ENCODE measurements at places on chromosomes 2 and 18. TPM values are rescaled to one million over a fixed set of nuclear protein-coding genes. Genes with fewer than 3 reads are reported as not detected.

GRCh38 chr2:72916743-72917137, 579 bp upstream of the EMX1 start:
- DNase-seq, result no peak

DNA sequence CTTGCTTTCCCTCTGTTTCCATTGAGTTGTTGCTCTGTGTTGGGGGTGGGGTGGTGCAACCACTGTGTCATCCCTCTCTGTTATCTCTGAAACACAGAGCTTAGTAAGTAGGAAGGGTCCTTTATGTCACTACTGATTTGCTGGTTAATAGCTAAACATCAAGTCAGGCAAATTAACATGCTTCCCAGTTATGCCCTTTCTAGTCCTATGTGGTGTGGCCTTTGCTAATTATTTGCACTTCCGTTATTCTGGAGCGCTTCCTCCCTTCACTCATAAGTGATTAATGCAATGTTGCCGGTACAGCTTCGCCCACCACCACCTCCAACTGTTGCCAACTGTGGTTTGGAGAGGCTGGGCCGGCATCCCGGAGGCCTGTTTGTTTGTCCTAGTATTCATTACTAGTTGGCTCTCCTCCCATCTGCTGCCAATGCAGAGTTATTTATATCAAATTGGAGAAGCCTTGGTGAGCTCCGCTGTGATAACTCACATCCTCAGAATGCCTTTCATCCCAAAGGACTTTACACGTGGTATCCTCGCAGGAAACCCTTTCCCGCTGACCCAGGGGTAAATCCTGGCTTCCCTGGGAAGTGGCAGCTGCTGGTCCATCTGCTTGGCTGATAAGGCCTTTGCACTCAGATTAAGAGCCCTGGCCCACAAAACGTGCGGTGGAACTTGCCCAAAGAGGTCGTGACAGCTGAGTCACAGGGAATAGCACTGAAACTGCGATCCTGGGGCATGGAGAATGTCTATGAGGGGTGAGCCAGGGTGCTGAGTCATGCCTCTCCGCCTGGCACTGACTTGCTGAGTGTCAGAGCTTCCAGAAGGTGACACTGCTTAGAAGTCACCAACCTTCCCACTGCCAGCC, 72.0 kb upstream of the ZCCHC2 start:
- DNase-seq, result no peak

- DNase-seq, result no peak
Observed at GRCh38 chr2:191234376-191234775, 10.8 kb upstream of the MYO1B start.

DNA sequence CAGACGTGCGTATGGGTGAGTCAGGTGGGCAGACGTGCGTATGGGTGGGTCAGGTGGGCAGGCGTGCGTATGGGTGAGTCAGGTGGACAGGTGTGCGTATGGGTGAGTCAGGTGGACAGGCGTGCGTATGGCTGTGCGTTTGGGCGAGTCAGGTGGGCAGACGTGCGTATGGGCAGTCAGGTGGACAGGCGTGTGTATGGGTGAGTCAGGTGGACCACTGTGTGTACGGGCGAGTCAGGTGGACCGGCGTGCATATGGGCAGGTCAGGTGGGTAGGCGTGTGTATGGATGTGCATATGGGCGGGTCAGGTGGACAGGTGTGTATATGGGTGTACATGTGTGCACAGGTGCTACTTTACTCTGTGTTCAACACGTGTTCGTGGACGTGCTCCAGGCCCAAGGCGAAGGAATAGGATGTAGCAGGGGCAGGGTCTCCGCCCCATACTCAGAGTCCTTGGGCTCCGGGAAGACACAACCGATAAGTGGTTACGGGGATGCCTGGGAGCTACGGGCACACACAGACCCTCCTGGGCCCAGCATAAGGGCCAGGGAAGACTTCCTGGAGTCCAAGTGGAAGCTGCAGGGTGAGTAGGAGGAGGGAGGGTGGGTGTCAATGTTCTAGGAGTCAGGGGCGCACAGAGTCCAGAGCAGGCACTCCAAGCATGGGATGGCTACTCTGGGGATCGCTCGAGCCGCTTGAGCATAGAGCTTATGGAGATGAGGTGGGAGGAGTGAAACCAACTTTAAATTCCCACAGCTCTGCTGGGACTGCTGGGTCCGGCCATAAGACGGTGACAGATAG, 27.1 kb upstream of the KLF11 start:
- no peak for DNase-seq

- no peak for DNase-seq
Observed at GRCh38 chr2:207311316-207312005, 145.7 kb upstream of the KLF7 start.

DNA sequence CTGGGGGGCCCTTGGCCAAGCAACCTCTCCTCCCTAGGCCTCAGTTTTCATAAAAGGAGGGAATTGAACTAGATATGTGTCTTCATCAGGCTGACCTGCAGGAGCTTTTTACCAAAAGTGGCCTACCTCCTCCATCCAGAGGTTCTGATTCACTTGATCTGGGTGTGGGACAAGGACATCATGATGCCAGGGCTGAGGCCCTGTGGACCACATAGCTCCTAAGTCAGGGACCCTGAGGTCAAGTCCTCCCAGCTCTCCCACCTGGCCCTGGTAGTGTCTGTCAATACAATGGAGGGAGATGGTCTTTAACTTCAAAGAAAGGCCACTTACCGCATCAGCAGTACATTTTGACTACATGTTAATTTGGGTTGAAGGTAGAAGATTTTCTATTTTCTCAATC, 10.4 kb downstream of the IL1RN start:
- no peak for DNase-seq

DNA sequence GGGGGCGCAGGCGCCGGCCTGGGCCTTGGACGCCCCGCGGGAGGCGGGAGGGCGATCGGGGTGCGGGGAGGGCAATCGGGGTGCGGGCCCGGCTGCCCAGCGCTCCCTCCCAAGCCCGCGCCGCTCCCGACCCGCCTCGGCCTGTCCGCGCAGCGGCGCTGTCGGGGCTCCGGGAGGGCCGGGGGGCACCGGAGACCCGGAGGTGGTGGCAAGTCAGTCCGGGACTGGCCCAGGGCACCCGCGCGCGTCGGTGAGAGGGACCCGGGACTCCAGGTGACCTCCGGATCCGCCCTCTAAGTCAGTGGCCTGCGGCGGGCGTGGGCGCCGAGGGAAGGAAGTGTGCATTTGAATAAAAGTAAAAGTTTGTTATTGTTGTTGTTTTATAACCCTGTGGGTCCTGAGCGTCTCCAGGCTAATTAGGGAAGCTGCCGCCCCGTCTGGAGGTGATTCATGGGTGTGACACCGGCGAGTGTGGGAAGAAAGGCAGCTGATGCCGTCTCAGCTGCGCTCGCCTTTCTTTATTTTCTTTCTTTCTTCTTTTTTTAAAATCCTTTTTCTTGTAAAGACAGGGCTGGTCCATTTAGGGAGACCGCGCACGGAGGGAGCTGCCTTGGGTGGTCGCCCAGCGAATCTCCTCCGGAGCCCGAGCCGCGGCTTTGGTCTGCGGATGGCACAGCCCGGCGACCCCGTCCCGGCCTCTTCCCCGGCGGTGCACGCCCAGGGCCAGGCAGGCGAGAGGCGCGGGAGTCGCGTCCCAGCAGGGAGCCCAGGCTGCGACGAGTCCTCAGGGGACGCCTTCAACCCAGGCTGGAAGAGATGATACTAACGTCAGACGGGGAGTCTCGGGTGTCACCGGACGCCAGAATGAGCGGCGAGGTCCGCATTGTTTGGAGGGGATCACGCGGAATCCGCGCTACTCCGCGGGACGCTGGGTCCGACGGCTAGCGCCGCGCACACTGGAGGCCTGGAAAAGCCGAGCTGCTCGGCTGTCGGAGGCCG, 627 bp upstream of the CRACDL start:
- no peak for DNase-seq

- DNase-seq, result no peak
Observed at GRCh38 chr2:216031960-216032689, 18.8 kb upstream of the MREG start.

GRCh38 chr2:190607014-190607597, 41.8 kb upstream of the NAB1 start:
- no peak for DNase-seq

GRCh38 chr2:154640000-154640399, 58.5 kb upstream of the KCNJ3 start:
- DNase-seq, result no peak

DNA sequence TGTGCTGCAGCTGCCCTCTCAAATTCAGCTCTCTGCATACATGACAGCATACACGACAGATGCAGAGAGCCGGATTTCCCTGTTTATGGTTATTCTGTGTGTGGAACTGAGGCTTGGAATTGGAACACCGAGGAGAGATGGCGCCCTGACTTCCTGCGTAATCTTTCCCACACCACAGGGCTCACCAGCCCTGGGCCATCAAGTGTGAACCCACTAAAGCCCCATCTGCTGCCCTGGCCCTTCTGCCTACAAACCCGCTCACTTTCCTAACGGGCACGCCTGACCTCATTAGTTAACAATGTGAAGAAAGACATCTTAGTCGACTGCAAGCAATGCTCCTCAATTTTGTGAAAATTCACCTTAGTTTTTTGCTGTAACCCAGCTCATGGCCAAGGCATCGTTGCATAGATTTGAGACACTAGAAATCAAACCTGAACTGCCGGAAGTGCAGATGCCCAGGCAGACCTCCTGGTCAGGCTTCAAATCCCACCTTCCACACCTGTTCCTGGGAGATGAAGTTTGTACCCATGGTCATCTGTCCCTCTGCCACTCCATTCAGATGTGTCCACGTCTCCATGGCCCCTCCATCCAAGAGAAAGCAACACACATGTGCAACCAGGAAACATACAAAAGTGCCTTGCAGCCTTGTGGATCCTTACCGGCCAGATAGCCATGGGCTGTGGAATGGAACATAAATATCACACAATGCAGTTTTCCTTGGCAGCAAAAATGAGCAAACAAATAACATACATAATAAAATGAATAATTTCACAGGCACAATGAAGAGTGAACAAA, 5.0 kb upstream of the CIDEA start:
- DNase-seq, result no peak

GRCh38 chr18:62030091-62030985, 137.5 kb upstream of the RNF152 start:
- DNase-seq, result no peak

DNA sequence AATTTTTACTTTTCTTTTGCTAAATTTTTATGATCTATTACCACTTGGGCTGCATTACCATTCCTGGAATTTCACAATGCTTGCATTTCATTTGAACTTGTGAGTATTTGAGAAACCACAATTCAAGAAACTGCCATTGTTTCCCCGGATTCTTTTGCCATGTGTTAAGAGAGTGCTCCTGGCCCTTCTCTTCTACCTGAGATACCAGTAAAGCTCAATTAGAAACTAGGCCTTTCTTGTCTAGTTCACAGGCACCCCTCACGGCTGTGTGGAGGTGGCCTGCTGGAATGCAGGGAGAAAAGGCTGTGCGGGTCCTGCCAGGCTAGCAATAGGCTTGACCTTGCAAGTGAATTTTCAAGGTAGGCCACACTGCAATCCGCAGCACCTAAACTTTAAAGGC, 40.8 kb downstream of the ZEB2 start:
- no peak for DNase-seq

TXNDC9 gene
- polyA plus RNA-seq, result 40.9 TPM

FARSB gene
- polyA plus RNA-seq, result 29.2 TPM

NCKAP5 gene
- 7.5 TPM for polyA plus RNA-seq

DSG4 gene
- 0.03 TPM for polyA plus RNA-seq

UPP2 gene
- polyA plus RNA-seq, result 7.8 TPM

ASXL3 gene
- polyA plus RNA-seq, result 5.6 TPM

SERPINB11 gene
- polyA plus RNA-seq, result not detected

B3GNT7 gene
- polyA plus RNA-seq, result 3.4 TPM

C2orf66 gene
- 0.65 TPM for polyA plus RNA-seq
